ENCODE measurements at places on chromosomes 11 and 22.

GRCh38 chr11:129766898-129767604 is 48.6 kb upstream of the TMEM45B start:
- DNase-seq: peak; percentile 7

- no peak for DNase-seq
Measured at GRCh38 chr11:6194065-6194581, 4.9 kb upstream of the OR52W1 start.

DNA sequence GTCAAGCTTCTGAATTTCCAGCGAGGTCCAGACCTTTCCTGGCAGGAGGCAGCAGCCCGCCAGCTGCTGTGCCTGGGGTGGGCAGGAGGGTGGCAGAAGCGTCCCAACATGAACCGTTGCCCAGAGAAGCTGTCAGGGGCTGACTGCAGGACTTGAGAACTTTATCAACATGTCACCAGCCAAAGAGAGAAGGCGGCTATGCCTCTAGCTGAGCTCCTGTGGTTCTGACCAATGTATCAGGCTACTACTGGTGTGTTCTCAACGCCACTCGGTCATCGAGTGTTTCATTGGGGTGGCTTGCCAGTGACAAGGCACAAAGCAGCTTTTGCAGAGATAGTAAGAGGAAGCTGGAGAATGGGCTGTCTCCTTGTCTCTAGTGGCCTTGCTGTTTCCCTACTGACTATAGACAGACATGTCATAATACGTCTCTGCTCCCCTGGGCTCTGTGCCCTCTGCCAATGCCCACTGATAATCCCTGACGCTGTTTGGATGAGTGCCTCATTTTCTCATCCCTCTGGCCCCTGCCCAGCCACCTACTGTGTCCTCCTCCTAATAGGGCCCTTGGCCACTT is 17.6 kb upstream of the ASCC2 start:
- DNase-seq: no peak

DNA sequence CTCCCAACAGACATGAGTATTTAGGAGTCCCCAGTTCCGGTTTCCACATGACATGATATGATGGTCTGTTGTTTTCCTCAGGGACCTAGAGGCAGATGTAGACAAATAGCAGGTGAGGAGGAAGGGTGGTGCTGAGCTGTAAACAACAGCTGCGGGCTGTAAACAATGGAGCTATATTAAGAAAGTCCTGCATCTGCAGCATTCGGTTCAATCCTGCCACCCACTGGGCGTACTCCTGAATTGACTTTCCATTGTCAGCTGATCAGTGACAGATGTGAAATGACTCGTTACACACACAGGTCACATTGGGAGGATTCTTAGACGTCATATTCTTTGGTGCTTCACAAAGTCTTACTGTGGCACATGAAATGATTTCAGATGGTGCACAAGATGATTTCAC is 26.8 kb upstream of the RAG1 start:
- no peak for DNase-seq

DNA sequence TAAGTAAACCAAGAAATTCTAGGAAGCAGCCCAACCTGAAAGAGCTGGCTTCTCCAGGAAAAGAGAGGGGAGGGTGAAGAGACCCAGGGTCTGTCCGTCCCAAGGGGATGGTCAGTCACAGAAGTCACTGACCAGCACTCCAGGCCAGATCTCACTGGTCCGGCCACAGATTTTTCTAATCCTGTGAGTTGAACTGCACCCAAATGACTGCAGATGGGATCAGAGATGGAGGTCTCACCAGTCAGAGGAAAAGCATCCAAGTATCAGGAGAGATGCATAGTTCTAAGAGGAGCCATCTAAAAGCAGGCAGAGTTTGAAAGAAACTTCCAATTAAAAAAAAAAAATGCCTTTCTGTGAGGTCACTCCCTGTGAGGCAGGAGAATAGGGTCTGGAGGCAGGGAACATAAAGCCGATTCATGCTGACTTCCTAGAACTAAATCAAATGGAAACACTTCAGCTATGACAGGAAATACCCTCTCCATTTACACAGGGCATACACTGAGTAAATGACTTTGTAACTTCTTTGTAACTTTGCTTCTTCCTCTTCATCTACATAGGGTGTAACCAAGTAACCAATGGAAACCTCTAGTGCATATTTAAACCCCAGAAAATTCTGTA is 144.5 kb downstream of the CCDC34 start:
- DNase-seq: no peak

DNA sequence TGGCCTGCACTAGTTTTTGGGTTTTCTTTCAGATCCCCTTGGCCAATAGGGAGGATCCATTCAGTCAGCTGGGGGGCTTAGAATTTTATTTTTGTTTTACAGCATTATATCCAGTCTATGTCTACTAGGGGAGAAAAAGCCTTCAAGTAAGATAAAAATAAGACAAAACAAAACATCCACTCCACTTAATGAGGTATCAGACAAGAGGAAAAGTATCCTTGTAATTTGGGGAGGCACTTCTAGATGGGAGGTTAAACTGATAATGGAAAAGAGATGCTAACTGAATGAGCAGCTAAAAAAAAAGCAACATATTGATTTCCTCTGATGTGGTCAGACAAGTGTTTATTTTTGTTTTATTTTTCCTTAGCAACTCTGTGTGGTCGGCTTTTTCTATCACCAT is 278.0 kb upstream of the ANO3 start:
- DNase-seq: no peak

DNA sequence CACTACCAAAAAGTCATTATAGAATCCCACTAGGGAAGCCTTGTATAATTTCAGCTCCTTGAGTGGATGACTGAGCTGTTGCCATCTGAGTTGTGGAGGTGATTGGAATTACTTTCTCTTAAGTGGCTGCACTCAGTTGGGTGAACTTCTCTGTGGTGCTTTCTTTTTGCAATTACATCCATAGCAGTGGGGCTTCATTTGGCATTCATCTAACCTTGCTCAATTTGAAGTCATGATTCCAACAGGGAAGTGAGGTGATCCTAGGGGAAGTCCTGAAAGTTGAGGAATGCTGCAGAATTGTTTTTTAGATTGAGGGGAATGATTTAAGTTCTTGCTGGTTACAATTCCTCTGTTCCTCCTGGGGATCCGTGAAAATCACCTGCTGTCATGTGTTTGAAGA is 39.6 kb downstream of the ARHGAP42 start:
- DNase-seq: no peak

GRCh38 chr11:16827139-16827538 is 88.7 kb downstream of the C11orf58 start:
- no peak for DNase-seq

GRCh38 chr11:12727563-12728211 is 53.5 kb downstream of the TEAD1 start:
- DNase-seq: peak; percentile 63

DNA sequence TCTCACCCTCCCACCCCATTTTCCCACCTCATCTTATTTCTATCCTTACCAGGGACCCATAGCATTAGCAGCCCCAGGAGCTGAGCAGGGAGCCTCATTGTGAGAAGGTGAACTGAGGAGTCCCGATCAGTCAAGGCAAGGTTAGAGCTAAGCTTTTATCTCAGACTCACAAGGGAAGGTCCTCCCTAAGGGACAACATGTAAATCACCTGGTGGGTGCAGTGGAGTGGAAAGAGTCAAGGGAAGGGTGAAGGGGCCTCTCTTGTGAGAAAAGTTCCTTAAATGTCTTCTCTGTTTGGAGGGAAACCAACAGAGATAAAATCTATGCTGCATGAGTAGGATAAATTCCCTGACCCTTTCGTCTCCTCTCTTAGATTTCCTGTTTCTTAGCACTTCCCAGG is 85.9 kb downstream of the GAB4 start:
- DNase-seq: no peak

DNA sequence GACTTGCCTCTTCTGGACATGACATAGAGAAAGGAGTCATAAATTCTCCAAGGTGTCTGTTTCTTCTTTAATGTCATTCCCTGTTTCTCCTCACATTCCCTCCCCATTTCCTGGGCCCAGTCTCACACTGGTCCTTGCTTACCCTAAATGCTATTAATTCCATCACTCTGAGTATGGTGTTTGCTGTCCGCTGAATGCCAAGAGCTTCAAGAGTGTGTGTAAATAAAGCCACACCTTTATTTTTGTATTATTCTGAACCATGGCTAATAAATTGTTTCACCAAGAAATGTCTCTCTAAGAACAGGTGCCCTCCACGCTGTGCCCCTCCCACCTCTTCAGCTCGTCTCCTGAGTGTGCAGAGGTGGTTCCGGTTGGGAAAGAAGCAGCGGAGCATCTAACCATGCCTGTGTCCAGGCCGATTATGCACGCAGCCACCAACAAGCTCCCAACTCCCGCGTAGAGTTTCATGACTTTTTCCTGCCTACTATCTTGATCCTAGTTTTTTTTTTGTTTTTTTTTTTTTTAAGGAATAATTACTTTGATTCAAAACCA is 8.6 kb downstream of the TMEM121B start:
- DNase-seq: no peak

DNA sequence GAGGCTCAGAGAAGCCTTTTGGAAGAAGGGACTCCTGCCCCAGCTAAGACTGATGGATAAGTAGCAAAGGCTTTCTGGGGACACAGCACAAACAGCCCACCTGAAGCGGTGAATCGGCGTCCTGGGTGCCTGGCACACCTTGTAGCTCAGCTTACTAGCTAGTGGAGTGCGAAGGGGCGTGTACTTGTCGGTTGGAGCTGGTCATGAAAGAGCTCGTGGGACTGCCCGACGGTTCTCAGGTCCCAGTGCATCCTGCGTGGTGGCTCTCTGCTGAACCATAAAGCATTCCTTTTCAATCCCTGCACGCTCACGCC is 690 bp upstream of the UVRAG start:
- DNase-seq: no peak

- no peak for DNase-seq
Measured at GRCh38 chr11:14149683-14150082, 187.2 kb downstream of the SPON1 start.

GRCh38 chr11:72160319-72160718 is 24.8 kb downstream of the FOLR3 start:
- no peak for DNase-seq

DNA sequence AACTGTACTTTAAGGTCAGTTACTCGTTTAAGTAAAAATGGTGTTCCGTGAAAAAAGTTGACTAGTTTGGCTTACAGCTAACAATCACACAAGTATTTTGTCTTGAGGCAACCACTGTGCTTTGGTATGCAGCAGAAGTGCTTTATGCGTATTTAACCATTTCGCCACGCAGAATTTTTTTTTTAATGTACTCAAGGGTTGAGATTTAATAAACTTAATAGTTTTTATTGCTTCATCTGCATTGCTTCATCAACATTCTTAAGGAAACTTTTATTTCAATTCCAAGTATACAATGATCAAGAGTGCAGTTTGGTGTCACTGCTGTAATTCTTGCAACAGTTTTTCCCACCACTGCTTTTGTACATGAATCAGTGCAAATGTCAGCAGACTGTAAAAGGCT is 66.4 kb downstream of the ZNRF3 start:
- no peak for DNase-seq

- DNase-seq: no peak
Measured at GRCh38 chr11:104624021-104624420, 274.2 kb downstream of the CASP12 start.

DNA sequence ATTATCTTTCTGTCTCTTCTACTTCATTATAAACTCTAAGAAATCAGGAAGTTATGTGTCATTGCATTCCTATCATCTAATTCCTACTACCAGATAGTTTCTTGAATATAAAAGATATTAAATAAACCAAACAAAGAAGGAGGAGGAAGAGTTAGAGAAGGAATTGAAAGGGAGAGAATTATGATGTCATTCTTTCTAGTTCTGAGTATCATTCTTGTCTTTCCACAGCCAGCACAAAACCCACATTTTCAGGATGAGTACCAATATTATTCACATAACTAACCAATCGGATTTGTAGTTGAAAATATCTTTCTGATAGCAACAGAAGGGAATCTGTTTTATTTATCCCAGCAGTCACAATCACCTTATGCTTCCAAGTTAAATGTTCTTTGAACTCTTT is 13.3 kb downstream of the MS4A13 start:
- no peak for DNase-seq

GRCh38 chr22:45429424-45429823 is 15.9 kb downstream of the RIBC2 start:
- DNase-seq: no peak

DNA sequence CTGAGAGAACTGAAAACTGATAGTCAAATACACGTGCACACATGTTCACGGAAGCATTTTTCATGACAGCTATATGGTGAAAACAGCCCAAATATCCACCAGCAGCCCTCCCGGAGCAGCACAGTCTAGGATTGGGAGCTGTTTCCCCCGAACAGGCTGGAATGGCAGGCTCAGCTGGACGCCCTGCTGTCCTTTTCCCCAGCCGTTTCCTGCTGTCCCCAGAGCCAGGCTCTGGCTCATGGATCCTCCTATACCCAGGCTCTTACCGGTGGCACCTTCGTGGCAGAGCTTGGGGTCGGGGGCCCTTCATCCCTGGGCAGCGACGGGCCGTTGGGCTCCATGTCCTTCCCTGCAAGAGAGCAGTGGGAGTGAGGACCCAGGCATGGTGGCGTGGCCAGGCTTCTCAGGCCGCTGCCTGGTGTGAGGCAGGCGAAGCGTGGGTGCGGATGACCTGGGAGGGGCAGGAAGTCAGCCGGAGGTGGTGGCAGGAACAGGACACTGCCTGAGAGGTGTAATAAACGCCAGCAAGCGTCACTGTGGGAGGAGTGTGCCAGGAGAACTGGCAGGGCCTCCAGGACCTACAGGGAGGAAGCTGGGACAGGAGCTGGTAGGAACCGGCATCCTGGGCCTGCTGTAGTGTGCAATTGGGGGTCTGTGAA is 38.8 kb downstream of the OSBPL5 start:
- DNase-seq: no peak

DNA sequence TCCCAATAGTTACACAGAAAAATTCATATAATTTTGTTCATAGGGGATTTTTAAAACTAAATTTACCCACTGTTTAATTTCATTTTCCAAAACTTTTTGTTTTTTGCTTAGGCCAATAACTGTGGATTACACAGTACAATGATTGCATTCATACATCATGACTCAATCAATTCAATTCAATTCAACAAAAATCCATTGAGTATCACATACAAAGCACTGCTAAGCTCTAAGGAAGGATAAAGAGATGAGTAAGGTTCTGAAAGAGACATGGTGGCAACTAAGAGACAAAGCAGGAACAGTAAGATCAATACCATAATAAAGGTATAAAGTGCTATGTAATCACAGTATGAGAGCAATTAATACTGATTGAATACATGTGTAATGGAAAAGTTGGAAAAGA is 9.4 kb upstream of the LAYN start:
- no peak for DNase-seq

- no peak for DNase-seq
Measured at GRCh38 chr11:64923151-64923661, 1.3 kb upstream of the PPP2R5B start.

- no peak for DNase-seq
Measured at GRCh38 chr11:46846510-46846830, 390 bp upstream of the CKAP5 start.

GRCh38 chr11:16393340-16393739 is 37.0 kb upstream of the SOX6 start:
- no peak for DNase-seq

GRCh38 chr11:87265132-87265531 is 227.4 kb downstream of the TMEM135 start:
- no peak for DNase-seq

DNA sequence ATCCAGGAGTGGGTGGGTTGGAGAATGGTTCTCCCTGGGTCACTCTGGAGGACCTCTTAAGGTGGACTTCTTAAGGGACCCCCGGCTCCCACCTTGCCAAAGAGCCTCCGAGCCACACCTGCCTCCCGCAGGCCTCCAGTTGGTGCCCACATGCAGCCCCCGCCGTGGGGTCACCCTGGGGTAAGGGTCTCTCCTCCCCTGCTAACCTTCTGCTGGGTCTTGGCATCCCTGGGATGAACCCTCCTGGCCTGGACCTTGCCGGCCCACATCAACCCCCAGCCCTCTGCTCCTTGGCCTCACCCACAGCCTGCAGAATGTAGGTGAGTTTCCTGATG is 12.5 kb upstream of the MUC6 start:
- DNase-seq: no peak

- no peak for DNase-seq
Measured at GRCh38 chr22:25014896-25015755, 62.6 kb downstream of the KIAA1671 start.

Data from umbilical cord (tissue), 2 donors.